ENCODE measurements at places on chromosomes 1 and 21.

GRCh38 chr21:28928578-28929420 lies 63.9 kb downstream of the LTN1 start:
- no peak for DNase-seq

DNA sequence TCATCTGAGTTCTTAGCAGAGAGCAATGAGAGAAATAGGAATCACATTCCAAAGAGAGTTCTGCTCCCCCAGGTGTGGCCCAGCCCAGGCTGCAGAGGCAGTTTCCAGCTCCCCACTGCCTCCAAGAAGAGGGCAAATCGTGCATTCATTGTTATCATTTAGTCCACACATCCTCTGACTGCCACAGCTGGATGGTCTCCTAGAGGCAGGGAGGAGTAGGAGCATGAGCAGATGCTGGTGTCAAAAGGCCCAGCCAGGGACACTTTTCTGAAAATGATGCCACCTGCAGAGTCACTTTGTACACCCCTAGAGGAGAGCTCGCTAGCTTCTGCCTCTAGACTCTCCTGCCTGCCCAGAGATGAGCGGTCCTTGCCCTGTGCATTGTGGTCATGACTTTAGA lies 33.6 kb upstream of the GNPAT start:
- no peak for DNase-seq

DNA sequence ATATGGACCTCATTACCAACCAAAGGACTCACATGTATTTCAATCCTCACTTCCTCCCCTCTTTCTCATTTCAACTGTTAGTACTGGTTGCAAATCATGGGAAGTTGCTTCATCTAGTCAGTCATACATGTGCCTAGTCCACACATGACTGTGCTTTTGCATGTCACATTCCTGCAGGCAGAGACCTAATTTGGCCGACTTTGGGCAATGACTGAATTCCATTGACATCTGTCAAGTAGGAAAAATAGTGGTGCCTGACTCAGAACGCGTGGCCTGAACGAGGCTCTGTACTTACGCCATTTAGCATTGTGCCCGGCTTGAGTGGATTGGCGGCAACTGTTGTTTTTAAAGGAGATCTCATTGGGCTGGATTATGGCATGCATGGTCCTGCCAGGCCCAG lies 18.0 kb downstream of the PTPRU start:
- DNase-seq, result no peak

GRCh38 chr21:25862596-25862995 lies 127.8 kb downstream of the GABPA start:
- peak; percentile 12 for DNase-seq

DNA sequence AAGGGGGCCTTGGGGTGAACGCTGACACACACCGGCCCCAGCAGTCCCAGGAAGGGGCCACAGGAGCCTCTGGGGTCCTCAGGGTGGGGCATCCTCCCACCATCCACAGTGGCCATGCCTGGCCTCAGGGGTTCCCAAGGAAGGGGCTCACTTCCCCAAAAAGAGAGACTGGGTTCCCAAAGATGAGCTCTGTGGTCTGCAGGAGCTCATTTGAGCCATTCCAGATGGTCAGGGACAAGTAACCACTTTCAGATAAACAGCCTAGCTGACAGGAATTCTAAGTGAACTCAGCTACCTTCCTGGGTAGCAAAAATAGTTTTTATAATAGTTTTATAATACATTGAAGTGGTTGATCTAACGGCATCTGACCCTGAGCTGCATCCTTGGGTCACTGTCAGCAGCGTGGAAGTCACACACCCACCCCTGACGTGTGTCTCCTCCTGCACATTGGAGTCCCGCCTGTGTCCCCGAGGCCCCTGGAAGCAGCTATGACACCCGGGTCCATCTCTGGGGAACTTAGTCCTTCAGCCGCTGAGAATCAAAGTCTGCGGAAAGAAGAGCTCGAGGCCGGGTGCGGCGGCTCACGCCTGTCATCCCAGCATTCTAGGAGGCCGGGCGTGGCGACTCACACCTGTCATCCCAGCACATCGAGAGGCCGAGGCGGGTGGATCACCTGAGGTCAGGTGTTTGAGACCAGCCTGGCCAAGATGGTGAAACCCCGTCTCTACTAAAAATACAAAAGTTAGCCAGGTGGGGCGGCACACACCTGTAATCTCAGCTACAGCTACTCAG lies 5.7 kb upstream of the TMEM240 start:
- no peak for DNase-seq

GRCh38 chr1:969260-969855 lies 3.1 kb downstream of the PLEKHN1 start:
- no peak for DNase-seq

GRCh38 chr1:234613128-234613875 lies 3.3 kb upstream of the IRF2BP2 start:
- peak; percentile 55 for DNase-seq

GRCh38 chr21:15029077-15029476 lies 35.7 kb downstream of the NRIP1 start:
- DNase-seq, result no peak
